ENCODE measurements at places on chromosomes 2 and 18.

DNA sequence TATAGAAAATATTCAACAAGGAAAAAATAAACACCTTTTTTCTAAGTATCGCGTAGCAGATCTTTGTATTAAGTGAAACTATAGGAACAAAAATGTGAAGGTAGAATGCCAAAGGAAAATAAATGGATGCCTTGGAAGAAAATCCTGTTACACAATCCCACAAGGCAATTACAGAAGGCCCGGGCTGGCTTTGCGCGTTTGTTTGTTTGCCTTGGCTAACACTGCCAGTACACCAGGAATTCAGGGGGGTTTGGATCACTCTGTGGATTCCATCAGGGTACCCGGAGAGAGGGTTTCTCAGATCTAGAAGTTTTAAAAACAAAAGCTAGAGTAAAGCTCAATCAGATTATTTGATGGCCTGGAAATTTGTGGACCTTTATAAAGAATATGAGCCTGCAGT lies 478.3 kb downstream of the FBXO15 start:
- no peak for DNase-seq

DNA sequence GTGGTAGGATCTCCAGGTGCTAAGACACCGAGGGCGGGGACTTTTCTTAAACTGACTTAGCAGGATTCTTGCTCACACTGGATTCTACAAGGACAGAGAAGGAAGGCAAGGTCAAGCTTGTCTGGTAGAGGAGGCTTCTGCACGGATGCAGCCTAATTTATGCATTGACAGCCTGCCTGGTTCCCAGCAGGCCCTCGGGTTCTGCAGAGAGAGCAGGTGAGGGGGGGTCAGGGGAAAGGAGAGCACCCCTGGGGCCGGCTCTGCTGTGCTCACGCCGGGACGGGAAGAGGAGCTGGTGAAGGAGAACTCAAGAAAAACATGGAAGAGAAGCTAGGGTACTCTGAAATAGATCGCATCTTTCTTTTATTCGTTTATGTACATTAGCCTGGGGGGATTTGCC lies 46.4 kb downstream of the ADI1 start:
- no peak for DNase-seq

- DNase-seq, result no peak
These were observed 9.8 kb upstream of the NCK2 start for GRCh38 chr2:105734762-105735538.

DNA sequence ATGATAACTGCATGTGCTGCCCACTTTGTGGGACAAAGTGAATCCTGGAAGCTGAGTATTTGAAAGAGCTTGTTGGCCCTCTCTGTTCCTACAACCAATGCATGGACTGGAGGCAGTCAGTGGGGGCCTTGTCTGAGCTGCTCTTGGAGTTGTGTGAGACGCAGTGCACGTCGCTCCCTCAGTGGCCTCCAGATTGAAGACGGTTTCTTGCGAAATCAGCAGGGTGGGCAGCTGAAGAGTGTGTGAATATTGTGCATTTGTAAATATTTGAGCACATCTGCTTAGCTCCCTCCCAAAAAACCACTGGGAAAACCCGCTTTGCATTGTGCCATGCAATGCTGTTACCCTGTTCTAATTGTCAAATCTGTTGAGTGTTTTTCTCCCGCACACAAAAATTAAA lies 782.8 kb downstream of the PLCL1 start:
- DNase-seq, result no peak

GRCh38 chr2:23409248-23409647 lies 24.3 kb downstream of the KLHL29 start:
- no peak for DNase-seq

DNA sequence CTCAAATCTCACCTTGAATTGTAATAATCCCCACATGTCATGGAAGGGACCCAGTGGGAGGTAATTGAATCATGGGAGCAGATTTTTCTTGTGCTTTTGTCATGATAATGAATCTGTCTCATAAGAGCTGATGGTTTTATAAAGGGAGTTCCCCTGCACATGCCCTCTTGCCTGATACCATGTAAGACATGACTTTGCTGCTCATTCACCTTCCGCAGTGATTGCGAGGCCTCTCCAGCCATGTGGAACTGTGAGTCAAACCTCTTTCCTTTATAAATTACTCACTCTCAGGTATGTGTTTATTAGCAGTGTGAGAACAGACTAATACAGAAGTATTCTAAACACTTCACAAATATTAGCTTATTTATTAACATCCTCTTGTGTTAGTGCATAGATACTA lies 516.7 kb downstream of the LRRTM4 start:
- DNase-seq, result no peak

GRCh38 chr2:23529659-23530058 lies 144.7 kb downstream of the KLHL29 start:
- DNase-seq, result no peak

DNA sequence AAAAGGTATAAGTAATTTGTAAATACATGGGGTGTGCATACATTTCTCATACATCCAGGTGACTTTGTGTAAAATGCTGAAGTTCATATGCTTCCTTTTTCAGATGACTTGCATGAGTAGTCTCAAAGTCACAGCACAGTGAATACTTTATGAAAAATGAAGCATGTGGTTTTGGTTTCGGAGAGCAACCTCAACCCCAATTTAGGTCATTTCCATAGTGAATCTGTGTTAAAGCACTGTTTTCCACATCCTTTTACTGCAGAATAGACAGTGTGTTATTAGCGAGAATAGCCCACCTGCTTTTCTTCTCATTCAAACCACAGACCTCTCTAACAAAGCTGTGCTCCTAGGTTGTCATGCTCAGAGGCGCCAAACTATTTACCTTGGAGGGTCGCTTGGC lies 204.4 kb upstream of the RASGRP3 start:
- peak; percentile 57 for DNase-seq

DNA sequence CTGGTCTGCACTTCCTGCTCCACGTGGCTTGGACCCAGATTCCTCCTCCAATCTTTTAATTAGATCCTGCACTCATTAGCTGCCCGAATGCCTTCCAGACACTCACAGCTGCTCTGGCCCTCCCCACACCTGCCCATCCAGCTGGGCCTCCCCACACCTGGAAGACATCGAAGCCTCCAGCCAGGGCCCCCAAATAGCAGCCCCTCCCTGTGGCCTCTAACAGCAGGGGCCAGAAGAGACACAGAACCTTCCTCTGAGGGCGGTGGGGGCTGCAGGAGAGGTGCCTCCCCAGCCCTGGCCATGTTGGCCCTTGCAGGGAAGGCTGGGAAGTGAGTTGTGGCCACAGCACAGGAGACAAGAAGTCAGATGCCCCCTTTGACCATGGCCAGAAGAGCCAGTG lies 252.8 kb downstream of the DYSF start:
- no peak for DNase-seq

- no peak for DNase-seq
These were observed 309.3 kb upstream of the PIK3C3 start for GRCh38 chr18:41645589-41646360.

DNA sequence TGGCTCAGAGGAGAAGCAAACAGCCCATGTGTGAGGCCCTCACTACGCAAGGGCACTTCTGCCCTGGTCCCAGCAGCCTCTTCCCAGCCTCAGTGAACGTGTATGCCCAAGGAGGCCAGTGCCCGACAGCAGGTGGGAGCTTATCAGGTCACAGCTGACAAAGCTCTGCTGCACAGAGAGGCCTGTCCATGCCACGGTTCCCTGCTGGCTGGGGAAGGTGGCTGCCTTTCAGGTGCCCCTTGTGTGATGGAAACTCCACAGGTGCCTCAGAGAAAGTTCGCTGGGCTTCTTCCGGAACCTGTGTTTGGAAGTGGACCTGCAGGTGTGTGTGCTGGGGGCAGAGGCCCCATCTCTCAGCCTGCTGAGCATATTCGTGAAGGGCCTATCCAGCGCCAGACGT lies 47.3 kb downstream of the EDAR start:
- no peak for DNase-seq

- no peak for DNase-seq
These were observed 59.6 kb upstream of the ACKR3 start for GRCh38 chr2:236510034-236510433.

DNA sequence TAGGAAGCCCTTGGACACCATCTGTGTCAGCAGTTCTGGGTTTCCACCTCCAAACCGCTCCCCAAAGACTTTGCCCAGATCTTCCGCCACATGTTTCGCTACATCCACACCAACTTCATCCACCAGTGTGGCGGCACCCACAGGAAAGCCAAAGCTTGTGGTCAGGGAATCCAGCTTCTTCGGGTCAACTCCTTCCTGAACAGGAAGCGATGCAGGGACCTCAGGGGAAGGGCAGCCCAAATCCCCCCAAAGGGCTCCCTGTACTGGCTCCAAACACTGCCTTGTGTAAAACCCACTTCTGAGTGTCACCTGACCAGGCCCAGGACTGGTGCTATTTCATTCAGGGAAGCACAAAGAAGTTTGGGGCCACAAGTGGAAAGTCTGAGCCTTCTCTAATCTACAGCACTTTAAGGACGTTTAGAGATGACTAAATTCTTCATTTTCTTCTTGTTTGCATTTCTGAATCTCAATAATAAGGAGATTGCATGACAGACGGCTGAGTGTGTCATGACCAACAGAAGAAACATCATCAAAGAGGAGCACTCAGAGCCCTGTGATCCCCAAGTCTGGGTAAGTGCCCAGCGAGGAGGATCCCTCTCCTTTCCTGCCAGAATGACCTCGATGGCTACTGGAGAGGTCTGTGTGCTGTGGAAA lies 20.8 kb downstream of the GAREM2 start:
- no peak for DNase-seq

- DNase-seq, result no peak
These were observed 28.6 kb upstream of the NEMP2 start for GRCh38 chr2:190563109-190563508.

- DNase-seq, result no peak
These were observed 25.4 kb downstream of the ALPK2 start for GRCh38 chr18:58603375-58604067.

DNA sequence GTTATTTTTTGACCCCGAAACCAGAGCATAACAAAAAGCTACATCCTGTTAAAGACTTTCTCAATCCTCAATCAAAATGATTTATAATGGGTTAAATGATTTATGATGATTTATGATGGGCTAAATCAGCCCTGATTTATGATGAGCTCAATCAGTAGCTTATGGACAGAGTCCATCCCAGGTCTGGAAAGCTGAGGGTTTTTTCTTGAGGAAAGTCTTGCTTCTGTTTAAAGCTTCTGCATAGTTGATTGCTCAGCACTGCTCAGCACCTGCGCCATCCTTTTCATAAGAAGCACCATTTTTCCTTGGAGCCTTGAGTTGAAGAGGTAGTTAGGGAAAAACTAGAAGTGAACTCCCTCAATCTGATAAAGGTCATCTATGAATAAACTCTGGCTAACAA lies 356.8 kb downstream of the CYRIA start:
- DNase-seq, result no peak

- DNase-seq, result no peak
These were observed 39.5 kb upstream of the MCFD2 start for GRCh38 chr2:46954951-46955571.

DNA sequence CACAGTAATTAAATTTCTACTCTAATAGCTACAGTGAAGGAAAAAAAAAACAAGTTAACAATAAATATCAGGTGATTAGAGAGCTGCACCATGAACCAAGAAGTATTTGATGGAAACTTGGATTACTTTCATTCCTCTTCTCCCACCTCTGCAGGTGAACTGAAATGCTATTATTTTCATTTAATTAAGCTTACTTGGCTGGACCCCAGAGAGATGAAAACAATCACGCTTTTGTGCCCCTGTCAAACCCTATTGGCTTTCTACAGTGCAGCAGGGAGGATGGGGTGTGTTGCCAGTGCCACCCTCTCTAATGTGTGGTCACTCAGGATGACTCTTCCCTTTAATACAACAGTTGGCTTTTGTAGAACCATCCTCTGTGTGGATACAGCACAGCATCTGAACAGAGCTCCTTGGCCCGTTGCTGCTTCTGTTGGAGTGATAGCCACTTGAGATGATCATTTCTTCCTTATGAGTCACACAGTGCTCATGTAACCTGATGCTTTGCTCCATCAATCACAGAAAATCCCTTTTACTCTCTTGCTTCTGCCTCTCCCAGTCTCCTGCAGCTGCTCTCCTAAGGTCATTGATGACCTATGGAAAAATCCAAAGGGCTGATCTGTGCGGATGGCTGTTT lies 5.5 kb upstream of the ARL4C start:
- DNase-seq, result no peak

Data from GM13976 (cell line).